ENCODE measurements at places on chromosomes 12 and 14. TPM values are rescaled to one million over a fixed set of nuclear protein-coding genes. Genes with fewer than 3 reads are reported as not detected.

- H3K27me3 ChIP-seq, result no peaks in the 10 kb centered on the region
- no peak overlapping the region for H3K27ac ChIP-seq
- no peak overlapping the region for H3K4me3 ChIP-seq
- H3K4me1 ChIP-seq, result no peaks in the 10 kb centered on the region
- no peaks in the 10 kb centered on the region for H3K36me3 ChIP-seq
These were observed 1494.7 kb upstream of the TMEM132C start for GRCh38 chr12:126772171-126772864.

- H3K36me3 ChIP-seq, result no peaks in the 10 kb centered on the region
- H3K4me3 ChIP-seq, result no peak overlapping the region
- H3K27me3 ChIP-seq, result no peaks in the 10 kb centered on the region
- no peaks in the 10 kb centered on the region for H3K4me1 ChIP-seq
These were observed 10.3 kb upstream of the TRHDE start for GRCh38 chr12:72261885-72262284.

FAM90A1 gene
- total RNA-seq, result not detected

DNA sequence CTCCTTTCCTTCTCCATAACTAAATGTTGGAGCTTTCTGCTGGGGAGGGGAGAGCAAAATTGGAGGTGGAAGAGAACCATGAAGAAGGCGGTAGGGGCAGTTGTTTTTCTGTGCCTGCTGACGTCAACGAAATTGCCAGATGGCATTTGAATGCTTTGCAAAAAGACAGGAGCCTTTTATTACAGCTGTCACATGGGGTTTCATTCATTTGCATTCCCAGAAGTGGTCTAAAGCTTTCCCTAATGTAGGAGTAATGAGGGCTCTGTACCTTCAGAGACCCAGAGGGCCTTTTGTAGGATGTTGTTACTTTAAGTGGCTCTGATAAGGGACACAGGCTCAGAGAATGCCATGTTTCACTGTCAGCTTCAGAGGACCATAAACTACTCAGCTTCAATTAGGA lies 107.1 kb upstream of the SLCO1C1 start:
- no peak overlapping the region for H3K4me3 ChIP-seq
- no peak overlapping the region for H3K27ac ChIP-seq
- no peaks in the 10 kb centered on the region for H3K4me1 ChIP-seq
- no peak for DNase-seq

DNA sequence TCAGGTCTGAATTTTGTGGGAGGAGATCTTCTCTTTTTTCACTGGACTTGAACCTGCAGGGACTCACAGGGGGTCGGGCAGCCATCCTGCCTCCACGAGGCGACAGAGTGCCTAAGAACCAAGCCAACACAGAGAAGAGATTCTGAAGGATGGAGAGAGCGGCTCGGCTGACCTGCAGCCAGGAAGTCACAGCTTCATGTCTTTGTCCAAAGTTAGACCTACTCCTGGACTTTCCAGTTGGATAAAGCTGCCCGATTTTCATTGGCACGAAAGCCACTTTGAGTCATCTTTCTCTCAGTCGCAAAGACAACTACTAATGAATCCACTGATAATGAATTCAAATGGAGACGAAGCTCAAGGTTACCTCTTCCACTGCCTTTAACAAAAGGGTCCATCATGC lies 106.8 kb downstream of the FOXN3 start:
- H3K27me3 ChIP-seq, result no peaks in the 10 kb centered on the region
- H3K4me3 ChIP-seq, result no peak overlapping the region
- H3K36me3 ChIP-seq, result no peaks in the 10 kb centered on the region
- no peak for DNase-seq
- H3K27ac ChIP-seq, result no peak overlapping the region

GRCh38 chr12:6262623-6263022 lies 47.9 kb upstream of the PLEKHG6 start:
- H3K4me3 ChIP-seq, result no peak overlapping the region
- DNase-seq, result no peak
- no peaks in the 10 kb centered on the region for H3K27me3 ChIP-seq
- H3K27ac ChIP-seq, result no peak overlapping the region

Data from H1 (cell line).